ENCODE measurements at places on chromosomes 16 and 17.

- DNase-seq: no peak
Measured at GRCh38 chr17:17533901-17534441, 37.8 kb upstream of the RASD1 start.

- no peak for DNase-seq
Measured at GRCh38 chr17:61528171-61528570, 62.8 kb downstream of the NACA2 start.

DNA sequence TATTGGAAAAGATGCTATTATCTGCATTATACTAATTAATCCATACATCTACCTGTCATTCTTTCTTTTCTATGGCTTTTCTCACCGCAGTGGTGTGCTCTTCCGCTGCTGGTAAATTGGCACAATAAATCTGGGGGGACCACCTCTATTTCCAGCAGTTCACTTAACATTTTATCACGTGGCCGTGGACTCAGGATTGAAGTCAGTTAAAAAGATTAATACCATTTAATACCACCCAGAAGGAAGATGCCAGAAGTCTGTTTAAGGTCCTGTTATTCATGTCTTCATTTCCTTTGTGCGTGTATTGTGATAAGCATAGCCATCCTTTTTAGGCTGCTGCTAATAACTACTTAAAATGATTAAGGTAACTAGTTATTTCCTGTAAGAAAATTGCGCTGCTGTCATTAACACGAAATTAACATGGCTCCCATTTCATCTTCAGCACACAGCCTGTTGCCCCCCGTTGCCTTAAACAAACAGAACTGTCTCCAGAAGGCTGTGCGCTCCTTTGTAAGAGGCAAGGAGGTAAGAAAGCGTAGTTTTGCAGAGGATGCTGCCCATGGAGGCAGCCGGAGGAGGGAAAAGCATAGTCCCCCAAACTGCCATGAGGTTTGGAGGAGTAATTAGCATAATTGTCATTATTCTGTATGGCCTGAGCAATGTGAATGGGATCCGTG lies 414.4 kb downstream of the UTP18 start:
- DNase-seq: no peak

DNA sequence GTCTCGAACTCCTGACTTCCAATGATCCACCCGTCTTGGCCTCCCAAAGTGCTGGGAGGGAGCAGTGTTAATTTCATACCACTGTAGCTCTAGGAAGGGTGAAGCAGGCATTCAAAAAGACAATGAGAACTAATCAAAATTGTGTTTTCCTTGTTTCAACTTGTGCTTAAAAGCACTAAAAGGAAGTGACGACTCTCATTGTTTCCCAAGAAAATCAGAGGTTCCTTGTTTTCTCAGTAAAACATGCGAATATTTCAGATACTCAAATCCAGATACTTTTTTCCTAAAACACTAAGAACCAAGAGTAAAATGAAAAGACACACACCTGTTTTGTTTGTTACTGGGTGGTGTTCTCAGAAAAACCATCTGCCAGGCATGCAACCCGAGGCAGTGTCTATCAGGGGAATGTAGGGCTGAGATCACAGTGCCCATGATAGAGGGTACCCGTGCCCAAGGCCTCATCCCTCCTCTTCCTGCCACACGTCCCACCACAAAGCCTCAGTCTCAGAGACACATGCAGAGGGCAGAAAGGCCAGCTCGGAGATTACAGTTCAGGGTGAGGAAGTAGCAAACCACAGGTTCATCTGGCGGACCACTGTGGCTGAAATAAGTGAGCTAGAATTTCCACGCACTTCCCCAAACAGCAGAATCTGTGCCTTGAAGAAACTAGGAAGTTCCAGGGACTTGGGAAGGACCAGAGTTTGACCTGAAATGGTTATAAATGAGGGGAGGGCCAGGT lies 33.7 kb downstream of the GINS3 start:
- peak; percentile 1 for DNase-seq

DNA sequence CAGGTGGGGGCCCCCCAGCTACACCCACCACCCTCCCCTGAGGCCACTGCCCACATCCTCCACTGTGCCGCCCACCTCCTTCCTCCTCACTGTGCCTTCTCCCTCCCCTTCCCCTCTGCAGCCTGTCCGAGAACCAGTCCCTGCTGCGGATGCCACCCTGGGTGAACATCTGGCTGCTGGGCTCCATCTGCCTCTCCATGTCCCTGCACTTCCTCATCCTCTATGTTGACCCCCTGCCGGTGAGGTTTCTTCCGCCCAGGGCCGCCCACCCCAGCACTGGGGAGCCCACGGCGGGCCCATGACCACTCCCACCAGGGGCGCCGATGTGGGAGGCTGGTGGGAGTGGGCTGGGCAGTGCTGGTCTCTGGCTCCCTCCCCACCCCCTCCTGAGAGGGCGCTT lies 22.1 kb downstream of the RABEP2 start:
- DNase-seq: no peak

DNA sequence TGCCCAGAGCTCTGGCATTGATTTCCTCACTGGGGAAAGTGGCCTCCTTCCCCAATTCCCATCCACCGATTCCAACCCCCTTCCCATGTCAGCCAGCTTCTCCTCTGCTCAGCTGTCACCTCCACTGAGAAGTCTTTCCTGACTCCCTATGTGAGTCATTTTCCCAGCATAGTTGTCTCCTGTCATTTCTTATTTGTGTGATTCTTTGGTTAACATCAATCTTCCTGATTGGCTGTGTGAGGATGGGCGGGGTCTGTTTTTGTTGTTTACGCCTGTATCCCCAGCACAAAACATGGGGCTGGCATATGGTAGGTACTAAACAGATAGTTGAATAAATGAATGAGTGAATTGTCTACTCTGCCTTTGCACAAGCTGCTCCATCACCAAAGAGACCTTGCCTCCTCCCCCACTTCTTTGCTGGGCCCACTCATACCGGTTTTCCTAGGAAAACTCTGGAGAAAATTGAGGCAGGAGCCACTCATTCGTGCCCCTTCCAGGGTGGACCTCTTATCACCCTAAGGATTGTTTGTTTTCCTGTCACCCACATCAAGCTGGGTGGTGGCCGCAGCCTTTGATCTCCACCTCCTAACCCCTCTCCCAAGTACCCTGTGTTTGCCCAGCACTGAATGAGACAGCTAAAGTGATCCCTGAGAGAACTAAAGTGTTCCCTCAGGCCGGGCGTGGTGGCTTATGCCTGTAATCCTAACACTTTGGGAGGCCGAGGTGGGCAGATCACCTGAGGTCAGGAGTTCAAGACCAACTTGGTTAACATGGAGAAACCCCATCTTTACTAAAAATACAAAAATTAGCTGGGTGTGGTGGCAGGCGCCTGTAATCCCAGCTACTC lies 1.2 kb upstream of the GRB7 start:
- DNase-seq: no peak

DNA sequence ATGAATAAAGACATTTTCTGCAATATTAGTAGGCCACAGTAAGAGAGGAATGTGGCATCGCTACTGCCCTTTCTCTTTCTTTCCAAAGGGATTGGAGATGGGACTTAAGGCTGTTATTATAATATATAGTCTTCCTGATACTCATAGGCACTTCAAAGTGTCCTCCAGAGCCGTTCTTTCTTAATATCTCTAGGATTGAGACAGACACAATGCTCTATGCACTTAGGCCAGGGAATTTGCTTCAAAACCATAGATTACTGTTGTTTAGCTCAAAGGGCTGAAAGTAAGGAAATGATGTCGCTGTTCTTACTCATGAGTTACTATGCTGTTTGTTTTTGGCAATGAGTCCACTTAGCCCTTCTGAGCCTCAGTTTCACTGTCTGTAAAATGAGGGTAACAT lies 590.5 kb downstream of the CDH11 start:
- DNase-seq: no peak

DNA sequence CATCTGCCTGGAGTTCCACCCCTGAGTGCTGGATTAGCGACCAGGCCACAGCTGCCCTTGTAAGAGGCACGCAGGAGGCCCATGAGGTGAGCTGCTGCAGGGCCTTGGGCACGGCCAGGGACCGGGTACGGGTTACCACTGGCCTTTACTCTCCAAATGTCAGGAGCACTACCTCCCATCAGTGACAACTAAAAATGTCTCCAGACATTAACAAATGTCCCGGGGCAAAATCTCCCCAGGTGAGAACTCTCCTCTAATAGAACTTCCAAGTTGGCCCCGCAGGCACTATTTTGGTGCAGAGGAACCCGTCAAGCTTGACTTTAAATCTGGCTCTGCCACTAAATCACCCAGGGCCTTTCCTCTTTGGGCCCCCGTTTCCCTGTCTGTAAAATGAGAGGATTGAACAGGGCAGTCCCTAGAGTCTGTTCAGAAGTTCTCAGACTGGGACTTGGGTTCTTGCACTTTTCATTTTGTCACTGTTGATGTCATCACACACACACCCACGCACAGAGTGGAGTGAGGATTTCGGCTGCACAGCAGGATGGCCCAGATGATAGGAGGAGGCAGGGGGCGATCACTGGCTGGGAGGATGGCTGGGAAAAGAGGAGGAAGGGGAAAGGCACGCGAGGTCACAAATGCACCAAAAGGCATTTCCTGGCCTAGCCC lies 24.5 kb upstream of the MAPT start:
- DNase-seq: no peak

GRCh38 chr16:77172951-77173350 lies 18.0 kb upstream of the MON1B start:
- DNase-seq: no peak

- no peak for DNase-seq
Measured at GRCh38 chr17:1638171-1638590, 7.4 kb downstream of the SCARF1 start.

- DNase-seq: no peak
Measured at GRCh38 chr16:87319011-87319410, 1.8 kb upstream of the C16orf95 start.

GRCh38 chr17:70775679-70776078 lies 606.3 kb downstream of the KCNJ2 start:
- no peak for DNase-seq

DNA sequence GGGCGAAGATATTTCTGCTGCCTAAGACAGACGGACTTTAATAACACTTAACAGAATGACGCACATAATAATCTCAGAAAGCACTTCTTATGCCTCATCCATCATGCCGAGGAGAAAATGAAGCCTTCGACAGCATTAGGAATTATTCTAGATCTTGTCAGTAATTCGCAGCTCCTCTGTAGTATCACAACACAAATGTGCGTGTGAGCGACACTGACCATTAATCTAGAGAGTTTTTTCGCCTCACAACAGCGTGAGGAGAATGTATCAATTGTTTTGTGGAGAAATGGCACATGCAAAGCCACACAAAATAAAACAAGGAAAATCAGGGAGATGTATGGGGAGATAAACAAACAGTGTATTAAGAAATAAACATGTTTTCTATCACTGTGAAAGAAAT lies 410.2 kb upstream of the PSMD7 start:
- DNase-seq: no peak

GRCh38 chr17:49969795-49970389 lies 902 bp downstream of the DLX4 start:
- DNase-seq: no peak

DNA sequence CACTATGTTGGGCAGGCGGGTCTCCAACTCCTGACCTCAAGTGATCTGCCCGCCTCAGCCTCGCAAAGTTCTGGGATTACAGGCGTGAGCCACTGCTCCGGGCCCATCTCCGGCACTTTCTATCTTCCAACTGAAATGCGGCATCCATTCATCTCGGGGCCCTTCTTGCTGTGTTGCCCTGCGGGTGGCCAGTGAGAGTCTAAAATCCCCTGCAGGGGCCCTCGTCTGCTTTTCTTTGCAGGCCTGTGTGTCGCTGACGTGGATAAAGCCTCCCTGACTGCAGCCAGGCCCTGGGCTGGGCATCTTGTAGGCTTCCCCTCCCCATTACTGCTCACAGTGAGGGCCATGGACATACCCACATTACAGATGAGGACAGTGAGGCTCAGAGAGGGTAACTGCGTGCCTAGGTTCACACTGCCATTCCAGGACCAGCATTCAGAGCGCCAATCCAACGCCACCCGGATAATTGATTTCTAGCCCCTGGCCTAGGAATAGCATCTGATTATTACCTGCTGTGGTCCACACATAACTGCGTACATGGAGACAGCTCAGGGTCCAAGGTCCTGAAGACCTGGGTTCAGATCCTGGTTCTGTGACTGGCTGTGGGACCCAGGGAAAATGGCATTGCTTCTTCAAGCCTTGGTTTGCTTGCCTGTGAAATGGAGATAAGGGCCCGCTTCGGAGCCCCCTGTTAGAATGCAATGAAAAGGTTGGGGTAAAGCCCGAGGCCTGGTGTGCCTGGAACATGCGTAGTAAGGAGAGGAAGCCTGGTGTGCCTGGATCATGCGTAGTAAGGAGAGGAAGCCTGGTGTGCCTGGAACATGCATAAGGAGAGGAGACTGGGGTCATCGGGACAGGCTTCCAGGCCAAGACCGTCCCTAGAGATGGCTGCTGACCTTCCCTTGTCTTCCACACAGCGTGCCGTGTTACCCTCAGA lies 25.0 kb downstream of the CRISPLD2 start:
- no peak for DNase-seq

GRCh38 chr16:180681-181564 lies 664 bp downstream of the HBQ1 start:
- DNase-seq: no peak

GRCh38 chr17:17120701-17121100 lies 78.4 kb downstream of the MPRIP start:
- no peak for DNase-seq

DNA sequence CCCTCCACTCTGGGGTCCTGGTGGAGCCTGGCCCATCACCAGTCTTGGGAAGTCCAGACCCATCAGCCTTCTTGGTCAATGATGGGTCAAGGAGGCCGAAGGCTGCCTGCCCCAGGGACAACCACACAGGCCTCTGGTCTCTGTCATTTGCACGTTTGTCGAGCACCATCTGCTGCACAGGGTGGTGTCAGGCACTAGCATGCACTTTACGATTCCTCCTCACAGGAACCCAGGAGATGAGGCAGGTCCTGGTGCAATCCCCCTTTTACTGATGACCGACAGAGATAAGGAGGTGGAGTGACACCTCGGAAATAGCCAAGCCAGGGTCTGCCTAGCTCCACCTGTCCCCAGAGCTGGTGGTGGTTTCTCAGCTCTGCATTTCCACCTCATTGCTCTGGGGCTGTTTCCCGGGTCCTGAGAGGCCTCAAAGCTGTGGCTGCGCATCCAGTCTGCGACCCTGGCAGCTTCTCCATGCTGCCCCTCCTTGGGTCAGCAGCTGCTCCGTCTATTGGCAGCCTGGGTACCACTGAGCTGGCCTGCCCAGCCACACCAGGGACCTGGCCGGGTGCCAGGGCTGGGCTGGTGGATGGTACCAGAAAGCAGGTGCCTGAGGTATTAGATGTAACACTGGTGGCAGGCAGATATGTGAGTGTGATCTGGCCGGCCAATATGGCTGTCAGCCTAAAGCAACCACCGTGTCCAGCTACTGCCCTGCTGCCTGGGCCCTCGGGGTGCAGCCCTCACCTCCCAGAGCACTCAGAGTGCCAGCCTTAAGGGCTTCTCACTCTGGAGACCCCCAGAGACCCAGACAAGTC lies 10.0 kb downstream of the MMP15 start:
- no peak for DNase-seq

GRCh38 chr16:74713876-74714275 lies 13.2 kb upstream of the MLKL start:
- no peak for DNase-seq
